ENCODE measurements at places on chromosomes 5 and 9.
A peak's percentile ranks its signal among the peaks of the same experiment; 100 is the strongest.

DNA sequence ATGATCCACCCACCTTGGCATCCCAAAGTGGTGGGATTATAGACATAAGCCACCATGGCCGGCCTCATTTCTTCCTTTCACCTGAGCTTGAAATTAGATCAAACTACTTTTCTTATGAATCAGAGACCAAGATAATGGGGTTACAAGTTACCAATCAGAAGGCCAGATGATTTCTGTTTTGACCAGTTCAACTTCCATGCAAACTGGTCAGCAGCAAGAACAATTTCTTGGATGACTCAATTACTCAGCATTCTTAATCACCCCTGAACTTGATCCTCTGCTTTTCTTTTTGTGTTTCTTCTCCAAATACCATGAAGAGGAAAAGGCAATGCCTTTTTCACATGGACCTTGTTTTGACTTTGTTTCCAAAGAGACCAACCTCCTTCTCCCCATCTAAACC lies 10.0 kb upstream of the PLIN2 start:
- no peak for DNase-seq

- no peak for DNase-seq
Measured at GRCh38 chr5:93590493-93590892, 7.5 kb downstream of the NR2F1 start.

DNA sequence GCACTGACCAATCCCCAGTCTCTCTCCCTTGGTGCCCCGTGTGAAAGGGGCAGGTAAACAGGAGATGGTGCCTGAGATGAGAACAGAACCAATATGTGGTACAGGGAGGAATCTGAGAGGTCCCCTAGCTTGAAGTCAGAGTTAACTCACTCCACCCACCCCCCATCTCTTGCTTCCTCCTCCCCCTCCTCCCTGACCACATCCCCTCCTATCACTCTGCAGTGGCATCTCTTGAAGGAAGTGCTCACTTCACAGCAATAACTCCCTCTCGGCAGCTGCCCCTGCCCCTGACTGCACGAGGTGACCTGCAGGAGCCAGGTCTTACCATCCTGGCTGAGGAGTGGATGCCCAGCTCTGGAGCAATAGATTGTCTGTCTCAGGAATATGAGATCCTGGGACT lies 224.0 kb downstream of the GAS1 start:
- no peak for DNase-seq

- peak; percentile 42 for DNase-seq
Measured at GRCh38 chr5:172235132-172235780, 41.3 kb downstream of the EFCAB9 start.

DNA sequence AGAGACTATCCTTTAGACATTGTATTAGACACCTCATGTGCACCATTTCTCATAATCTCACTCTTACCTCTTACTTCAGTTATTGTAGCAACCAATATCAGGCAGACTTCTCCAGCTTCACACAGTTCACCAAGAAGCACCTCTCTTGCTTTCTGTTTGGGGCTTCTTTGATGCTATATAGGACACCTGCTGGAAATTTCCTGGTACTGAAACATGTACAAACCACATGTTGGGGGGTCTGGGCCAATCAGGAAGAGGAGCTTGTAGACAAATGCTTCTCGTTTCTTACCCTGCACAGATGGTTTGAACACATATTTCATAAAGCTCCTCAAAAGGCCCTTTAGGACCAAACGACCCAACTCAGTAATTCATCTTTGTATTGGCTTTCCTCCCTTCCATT lies 212.1 kb downstream of the IZUMO3 start:
- no peak for DNase-seq

DNA sequence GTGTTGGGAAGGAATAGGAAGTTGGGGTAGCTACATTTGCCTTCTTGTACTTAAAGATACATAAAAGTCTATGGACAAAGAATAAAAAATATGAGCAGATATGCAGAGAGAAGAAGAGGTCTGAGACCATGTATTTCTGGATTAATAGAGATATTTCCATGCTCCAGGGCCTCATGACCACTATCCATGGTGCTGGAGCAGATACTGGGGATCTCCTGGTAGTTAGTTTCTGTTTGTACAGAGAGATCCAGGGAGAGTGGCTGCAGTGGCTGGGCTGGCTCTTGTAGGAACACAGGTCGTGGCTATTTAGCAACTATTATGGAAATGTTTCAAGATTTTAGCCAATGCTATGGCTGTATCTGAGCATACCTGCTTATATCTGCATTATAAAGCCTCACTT lies 184.2 kb upstream of the TMEM161B start:
- DNase-seq, result no peak

DNA sequence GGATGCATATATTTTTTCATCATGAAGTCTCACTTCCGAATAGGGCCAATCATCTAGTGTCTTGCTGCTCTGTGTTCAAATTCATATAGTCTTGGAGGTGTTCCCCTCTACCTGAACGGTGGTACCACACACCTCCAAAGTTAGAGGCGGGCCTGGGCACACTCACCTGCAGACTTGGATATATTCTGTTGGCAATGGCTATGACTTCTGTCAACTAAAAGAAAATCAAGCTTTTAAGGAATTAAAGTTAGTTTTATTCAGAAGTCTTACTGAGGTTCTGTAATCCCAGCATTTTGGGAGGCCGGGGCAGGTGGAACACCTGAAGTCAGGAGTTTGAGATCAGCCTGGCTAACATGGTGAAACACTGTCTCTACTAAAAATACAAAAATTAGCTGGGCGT lies 2.6 kb upstream of the NIPAL4 start:
- DNase-seq, result no peak

DNA sequence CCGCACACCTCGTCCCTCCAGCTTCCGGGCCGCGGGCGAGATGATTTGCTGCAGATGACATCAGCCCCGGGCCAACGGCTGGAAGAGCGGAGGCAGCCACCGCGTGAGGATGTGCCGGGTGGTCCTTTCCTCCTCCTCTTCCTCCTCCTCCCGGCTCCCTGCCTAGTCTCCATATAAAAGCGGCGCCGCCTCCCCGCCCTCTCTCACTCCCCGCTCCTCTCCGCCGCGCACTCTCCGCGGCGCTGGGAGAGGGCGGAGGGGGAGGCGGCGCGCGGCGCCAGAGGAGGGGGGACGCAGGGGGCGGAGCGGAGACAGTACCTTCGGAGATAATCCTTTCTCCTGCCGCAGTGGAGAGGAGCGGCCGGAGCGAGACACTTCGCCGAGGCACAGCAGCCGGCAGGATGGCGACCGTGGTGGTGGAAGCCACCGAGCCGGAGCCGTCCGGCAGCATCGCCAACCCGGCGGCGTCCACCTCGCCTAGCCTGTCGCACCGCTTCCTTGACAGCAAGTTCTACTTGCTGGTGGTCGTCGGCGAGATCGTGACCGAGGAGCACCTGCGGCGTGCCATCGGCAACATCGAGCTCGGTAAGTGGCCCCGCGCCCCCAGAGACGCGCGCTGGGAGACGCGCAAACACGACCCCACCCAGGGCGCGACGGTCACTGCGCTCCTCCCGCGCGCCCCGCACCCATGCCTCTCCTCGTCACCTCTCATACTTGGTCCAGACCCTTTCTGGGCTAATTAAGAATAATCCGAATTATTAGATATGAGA lies at the start of gene MAP1B:
MAP1B (plus strand) TSS at position 345 of the 770 bp plus-strand sequence; CDS start at position 402, 57 bp downstream.
- DNase-seq, result no peak

DNA sequence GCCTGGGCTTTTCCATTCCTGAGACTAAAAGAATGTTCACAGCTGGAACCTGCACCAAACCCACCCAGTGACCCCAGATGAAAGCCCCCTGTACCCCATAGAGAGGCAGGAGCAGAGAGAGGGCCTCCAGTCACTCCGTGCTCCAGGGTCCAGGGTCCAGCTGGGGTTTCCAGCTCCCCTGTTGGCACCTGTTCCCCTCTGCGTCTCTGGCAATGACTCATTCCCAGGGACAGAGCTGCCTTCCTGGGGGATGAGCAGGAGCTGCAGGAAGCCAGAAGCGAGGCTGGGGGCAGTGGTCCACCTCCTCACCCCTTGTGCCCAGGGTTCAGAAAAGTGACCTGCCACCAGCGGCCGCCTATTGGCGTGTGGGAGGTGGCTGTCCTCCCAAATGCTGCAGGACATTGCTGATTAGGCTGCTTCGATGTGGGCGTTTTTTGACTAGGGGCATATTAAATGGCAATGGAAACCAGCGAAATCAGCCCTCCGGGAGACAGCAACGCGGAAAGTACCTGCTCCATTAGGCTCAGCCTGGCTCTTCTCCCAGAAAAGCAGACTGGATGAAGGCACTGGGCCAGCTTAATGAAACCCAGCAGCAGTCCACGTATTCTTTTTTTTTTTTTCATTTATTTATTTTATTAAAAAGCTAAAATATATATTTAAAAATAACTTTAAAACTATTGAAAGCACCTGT lies 97.4 kb downstream of the DAP start:
- DNase-seq, result no peak

GRCh38 chr5:147327905-147328304 lies 93.1 kb downstream of the STK32A start:
- DNase-seq, result no peak

DNA sequence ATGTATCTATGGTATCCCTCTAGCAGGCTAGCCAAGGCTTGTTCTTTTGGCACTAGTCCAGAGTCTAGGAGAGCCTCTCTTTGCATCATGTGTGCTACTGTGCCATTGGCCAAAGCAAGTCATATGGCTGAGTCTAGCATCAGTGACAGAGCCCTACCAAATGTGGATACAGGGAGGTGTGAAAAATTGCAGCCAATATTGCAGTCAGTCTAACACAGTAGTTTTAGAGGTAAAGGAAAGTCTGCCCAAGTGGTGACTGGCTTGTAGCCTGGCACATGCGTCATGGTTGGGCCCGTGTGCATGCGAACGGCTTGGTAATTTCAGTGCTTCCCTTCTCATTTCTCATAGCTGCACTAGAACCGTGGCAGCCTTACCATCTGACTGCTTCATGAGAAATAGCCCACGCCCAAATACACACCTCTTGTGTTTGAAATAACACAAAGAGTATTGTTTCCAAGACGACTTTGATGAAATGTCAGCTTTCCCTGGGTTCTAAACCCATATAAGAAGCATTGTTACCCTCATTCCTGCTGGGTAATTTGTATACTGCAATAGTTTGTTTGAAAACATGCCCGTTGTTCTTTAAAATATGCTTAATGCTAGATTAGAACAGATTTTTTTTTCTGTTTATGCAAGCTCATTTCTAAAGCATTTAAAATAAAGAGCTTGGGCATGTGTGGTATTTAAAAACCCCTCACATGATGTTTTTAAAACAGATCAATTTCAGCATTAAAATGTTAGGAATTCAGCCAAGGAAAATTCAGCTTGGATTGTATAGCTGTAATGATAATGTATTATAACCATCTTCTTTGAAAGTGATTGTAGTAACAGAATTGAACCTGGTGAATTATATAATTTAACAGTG lies 113.2 kb downstream of the TLE4 start:
- DNase-seq, result no peak

DNA sequence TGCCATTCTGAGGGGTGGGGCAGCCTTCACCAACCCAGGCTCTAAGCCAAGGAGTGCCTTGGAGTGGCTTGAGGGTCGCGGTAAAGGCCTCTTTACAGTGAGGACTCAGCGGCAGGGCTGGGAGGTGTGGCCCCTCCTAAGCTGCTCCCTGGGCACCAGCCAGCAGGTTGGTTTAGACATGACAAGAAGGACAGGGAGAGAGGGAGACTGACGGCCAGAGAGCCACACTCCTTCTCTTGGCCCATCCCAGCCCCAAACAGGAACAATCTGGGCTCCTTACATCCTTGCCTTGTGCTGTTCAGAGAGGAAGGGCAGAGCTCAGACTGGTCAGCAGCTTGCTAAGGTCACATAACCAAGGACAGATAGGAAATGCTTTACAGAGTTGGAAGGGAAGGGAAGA lies 94.5 kb downstream of the LMX1B start:
- DNase-seq, result no peak

GRCh38 chr5:73858054-73858453 lies 232.1 kb downstream of the ARHGEF28 start:
- no peak for DNase-seq

- no peak for DNase-seq
Measured at GRCh38 chr5:88743231-88743834, 139.7 kb downstream of the MEF2C start.

GRCh38 chr9:136682710-136683109 lies 4.5 kb downstream of the AGPAT2 start:
- no peak for DNase-seq

Data from AML-193 (cell line).